ENCODE measurements at places on chromosomes 16 and 17.

DNA sequence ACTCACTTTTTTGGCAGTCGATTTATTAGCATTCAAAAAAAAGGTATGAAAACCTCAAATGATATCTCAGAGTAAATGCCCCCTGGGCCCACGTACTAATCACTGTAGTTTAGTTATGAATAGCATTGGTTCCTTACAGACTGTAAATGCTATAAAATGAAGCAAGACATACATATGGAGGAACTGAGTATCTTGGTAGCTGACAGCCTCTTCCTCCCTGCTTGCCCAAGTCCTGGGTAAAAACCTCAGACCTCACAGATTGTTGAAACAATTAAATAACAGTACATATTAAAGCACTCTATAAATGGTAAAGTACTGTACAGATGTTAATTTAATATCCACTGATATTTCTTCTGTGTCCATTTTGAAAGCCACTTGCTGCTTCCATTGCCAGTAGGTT, 33.2 kb upstream of the ABCC11 start:
- no peak for DNase-seq

- no peak for DNase-seq
Measured at GRCh38 chr17:18038149-18038850, 668 bp downstream of the ATPAF2 start.

DNA sequence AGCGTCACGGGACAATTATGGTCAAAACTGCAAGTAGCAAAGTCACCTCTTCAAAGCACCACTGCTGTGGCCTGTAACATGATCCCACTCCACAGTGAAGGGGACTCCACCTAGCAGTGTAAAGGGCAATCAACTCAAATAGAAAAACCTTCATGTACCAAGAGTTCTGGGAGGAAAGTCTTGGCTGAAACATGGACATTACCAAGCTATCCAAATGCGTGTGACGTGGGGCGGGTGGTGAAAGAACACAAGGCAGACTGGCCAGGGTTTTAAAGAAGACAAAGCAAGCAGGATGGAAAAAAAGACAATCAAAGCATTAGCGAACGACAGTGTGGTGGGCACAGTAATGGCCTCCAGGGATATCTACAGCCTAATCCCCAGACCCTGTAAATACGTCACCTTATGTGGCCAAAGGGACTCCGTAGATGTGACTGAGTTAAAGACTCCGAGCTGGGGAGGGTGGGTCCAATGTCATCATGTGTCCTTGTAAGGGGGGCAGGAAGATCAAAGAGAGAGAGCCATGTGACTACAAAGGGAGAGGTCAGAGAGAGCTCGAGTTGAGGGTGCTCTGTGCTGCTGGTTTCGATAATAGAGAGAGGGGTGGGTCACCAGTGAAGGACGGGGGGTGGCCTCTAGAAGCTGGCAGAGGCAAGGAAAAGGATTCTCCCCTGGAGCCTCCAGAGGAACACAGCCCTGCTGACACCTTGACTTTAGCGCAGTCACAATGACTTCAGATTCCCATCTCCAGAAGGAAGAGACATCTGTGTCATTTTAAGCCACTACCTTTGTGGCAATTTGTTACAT, 6.0 kb downstream of the HSDL1 start:
- peak; percentile 49 for DNase-seq

DNA sequence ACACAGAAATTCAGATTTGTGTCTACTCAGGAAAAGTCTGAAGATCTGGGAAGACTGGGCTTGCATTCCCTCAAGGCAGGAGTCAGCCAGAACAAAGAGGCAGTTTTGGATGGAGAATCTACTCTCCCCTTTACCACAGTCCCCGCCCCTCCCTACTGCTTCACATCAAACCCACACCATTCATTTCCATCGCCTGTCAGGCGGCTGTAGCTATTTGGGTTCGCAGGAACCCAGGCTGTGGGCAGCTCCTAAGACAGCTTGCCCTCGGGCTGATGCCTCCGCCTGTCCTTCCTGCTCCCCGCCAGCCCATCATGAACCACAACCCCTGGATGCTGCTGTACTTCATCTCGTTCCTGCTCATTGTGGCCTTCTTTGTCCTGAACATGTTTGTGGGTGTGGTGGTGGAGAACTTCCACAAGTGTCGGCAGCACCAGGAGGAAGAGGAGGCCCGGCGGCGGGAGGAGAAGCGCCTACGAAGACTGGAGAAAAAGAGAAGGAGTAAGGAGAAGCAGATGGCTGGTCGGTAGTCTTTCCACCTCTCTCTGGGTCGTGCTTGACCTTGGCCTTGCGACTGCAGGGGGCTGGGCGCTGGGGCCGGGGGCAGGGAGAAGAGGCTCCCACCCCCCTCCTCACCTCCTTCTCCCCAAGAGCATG, 27.0 kb upstream of the ABCC3 start:
- no peak for DNase-seq

DNA sequence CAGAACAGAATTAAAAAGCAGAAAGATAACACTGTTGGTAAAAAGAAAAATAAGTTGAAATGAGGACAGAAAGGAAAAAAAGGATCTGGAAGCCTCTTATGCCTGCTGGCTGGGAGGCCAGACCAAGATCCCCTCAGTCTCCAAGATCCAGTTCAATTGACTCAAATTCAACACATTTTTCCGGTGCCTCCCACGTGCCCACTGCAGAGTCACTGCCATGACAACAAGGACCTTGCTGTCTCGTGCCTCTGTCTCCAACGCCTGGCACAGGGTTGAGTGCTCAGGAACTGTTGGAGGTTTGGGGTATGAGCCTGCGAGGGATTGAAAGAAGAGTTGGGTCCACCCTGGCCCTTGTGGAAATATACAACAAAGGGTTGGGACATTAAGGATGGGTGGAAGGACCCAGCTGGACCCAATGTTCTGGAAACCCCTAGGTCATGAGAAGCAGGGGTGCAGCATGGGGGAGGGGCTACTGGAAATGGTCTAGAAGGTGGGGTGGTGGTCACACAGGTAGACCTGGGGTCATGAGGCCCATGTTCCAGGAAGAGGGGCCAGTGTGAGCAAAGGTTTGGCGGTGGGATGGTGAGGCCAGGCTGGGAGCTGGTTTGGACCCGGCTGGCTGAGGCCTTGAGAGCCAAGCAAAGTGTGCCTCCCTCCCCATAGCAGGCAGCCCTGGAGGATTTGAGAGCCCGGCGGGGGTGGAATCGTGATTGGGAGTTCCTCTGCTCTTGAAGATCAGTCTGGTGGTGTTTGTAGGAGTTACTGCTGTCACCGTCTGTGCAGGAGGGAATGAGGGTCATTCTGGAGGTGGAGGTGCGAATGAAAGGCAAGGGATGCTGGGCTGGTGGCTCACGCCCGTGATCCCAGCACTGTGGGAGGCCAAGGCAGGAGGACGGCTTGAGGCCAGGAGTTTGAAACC, 1.3 kb downstream of the IL34 start:
- no peak for DNase-seq

DNA sequence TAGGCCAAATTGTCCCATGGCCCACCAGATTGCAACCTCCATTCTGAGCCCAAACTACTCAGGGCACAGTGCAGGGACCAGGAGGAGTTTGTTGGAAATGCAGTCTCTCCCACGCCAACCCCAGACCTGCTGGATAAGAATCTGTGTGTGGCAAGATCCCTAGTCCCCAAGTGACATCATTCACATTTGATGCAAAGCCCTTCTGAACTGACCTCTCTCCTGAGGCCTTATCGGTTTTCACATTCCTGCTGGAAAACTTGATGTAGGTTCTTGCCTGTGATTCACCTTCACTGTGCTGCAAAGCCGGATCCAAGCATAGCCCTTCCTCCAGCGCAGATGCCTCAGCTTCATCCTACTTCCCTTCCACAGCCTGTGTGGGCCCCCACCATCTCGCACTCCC, 6.6 kb upstream of the SHCBP1 start:
- DNase-seq, result no peak

All from AG10803 (cell line).